Occipital lobe (tissue), 3 donors: ENCODE measurements at places on chromosomes 5 and 9.

DNA sequence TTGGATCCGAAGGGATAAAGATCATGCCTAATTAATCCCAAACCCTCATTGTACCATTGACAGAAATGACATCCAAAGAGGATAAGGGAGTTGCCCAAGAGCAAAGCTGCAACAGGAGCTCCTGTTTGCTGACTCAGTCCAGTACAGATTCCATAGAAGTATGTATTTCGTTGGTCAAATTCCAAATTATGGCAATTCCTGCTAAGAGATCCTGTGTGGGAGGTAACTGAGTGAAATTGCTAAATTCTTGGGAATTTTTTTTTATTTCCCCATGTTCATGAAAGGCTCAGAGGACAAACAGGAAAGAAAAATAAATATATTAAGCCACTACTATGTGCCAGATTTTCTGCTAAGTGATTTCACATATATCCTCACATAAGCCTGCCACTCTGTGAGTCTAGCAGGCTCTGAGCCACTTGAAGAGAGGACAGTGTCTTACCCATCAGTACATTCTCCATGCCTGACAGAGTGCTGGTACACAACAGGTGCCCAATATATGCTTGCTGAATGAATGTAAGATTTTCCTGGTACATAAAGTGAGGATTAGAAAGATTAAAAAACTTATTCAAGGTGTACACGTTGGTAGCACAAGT, 132.7 kb downstream of the GLIS3 start:
- no peak for DNase-seq

GRCh38 chr5:153421676-153422075, 68.8 kb upstream of the GRIA1 start:
- DNase-seq, result no peak

GRCh38 chr9:106468431-106468830, 394.5 kb upstream of the ZNF462 start:
- no peak for DNase-seq

DNA sequence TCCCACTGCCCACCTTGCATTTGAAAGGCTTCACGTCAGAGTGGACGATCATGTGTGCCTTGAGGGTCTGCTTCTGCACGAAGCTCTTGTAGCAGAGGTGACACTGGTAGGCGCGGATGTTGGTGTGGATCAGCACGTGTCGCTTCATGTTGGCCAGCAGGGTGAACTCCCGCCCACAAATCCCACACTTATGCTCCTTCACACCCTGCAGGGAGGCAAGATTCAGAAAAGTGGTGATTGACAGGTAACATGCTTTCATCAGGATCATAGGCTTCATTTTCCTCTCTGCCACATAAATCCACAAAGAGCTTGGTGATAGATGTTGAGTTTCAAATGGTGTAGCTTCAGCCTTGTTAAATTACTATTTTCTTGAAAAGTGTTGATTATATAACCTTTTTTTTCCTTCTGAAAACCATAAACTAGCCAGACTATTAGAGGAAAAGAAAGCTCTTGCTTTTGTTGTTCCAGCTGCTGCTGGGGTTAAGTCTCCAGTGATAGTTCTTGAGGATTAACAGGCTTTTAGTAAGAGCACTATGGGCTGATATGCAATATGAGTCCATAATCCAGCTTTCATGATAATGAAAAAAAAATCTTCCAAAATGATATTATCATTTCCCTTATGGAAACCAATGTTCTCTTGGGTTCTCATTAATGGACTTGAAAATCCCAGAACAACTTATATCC, 50.7 kb downstream of the ZNF366 start:
- DNase-seq, result no peak

DNA sequence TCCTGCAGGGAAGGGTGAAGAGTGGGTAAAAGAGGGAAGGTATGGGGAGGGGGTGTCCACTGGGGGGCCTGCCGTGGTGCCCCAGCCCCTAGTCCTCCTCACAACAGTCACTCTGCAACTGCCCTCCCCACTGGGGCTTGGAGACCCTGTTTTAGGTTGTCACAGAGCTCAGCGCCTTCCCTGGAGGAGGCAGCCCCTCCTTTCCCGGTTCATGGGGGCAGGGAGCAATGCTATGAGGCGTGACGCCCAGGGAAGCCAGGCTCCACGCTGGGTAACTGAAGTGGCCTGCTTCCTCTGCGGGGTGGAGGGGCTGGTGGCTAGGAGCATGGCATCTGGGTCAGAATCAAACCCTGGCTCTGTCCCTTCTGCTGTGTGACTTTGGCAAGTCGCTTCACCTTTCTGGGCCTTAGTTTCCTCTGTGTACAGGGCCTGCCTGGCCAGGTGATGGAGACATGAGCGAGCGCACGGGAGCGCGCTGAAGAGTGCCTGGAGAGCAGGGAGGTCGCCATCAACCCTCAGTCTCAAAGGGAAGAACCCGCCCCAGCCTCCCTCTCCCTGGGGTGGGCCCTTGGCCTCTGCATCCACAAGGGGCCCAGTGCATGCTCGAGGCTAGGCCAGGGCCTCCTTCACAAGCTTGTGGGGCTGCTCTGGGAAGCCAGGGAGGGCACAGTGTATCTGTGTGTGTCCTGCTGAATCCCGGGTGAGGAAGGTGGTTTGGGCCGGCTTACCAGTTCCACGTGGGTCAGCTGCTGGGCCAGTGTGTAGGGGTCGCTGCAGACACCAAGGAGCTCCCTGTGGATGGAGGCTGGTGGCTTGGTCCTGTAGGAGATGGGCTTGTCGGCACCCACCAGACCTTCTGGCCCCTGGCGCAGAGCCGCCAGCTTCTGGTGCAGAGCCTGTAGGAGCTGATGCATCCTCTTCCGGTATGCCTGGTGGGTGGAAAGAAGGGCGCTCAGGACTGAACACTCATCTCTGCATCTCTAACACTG, 56.4 kb upstream of the RNF130 start:
- no peak for DNase-seq

DNA sequence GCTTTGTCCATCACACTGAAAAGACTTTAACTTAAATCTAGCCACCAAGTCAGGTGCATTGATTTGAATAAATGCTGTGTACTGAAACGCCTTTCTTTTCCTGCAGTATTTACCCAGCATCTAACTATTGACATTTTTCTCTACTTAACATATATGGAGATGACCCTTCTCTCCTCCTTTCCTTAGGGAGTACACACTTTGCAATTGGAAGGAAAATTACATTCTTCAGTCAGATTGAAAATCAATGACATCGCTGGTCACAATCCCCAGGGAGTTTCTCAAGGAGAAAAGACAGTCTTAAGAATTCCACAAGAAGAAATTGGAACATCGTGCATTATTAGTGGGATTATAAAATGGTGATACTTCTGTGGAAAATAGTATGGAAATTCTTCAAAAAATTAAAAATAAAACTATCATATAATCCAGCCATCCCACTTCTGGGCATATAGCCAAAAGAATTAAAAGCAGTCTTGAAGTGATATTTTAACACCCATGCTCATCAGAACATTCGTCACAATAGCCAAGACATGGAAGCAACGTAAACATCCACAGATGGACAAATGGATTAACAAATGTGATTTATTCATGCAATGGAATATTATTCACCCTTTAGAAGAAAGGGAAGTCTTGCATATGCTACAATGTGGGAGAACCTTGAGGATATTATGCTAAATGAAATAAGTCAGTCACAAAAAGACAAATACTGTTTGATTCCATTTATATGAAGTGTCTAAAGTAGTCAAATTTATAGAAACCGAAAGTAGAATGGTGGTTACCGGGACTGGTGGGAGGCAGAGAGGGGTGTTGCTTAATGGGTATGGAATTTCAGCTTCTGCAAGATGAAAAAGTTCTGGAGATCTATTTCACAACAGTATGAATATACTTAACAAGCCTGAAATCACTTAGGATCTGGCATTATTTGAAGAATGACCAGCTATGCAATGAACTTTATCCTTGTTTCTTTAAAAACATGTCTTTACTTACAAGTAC, 14.3 kb upstream of the FREM1 start:
- no peak for DNase-seq

- no peak for DNase-seq
Measured at GRCh38 chr9:107914151-107914550, 424.6 kb upstream of the KLF4 start.
